CD4-positive, alpha-beta T cell treated with Interleukin-1 beta for 1 hour (primary cell): ENCODE measurements at places on chromosomes 7 and 10.
A peak's percentile ranks its signal among the peaks of the same experiment; 100 is the strongest.

- no peak for DNase-seq
Observed at GRCh38 chr7:98655611-98656010, 38.5 kb downstream of the NPTX2 start.

DNA sequence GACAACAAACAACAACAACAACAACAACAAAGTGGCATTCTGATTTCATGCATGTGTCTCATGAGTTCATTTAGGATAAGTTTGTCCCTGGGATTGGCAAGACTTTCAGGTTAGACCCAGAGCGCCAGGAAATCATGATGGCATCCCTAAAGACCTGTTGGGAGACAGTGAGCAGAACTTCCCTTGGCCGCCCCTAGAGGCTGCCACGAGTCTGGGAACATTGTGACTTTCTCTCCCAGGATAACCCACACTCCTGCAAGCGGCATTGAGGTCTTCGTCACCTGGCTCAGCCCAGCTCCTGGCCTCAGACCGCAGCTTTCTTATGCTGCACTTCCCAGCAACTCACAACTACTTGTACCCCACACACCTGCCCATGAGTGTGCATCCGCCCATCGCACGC, 80.5 kb upstream of the RNF32 start:
- DNase-seq: no peak

- peak; percentile 73 for DNase-seq
Observed at GRCh38 chr7:135274495-135275268, 41.0 kb downstream of the STRA8 start.

DNA sequence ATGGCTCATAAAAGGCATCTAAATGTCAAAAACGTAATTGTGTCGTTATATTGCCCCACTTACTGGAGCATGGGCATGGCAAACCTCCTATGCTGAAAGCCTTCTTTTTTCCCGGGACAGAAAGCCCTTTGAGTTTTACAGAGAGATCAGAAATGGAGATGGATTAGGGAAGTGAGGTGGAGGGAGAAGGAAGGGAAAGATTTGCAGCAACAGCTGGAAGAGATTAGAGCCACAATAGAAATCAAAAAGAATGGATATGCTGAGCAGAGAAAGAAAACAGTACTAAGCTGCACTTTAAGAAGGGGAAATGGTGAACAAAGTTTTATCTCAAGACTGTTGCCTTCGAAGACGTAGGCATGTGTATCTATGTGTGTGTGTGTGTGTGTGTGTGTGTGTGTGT, 97.2 kb upstream of the PCGF5 start:
- DNase-seq: no peak

DNA sequence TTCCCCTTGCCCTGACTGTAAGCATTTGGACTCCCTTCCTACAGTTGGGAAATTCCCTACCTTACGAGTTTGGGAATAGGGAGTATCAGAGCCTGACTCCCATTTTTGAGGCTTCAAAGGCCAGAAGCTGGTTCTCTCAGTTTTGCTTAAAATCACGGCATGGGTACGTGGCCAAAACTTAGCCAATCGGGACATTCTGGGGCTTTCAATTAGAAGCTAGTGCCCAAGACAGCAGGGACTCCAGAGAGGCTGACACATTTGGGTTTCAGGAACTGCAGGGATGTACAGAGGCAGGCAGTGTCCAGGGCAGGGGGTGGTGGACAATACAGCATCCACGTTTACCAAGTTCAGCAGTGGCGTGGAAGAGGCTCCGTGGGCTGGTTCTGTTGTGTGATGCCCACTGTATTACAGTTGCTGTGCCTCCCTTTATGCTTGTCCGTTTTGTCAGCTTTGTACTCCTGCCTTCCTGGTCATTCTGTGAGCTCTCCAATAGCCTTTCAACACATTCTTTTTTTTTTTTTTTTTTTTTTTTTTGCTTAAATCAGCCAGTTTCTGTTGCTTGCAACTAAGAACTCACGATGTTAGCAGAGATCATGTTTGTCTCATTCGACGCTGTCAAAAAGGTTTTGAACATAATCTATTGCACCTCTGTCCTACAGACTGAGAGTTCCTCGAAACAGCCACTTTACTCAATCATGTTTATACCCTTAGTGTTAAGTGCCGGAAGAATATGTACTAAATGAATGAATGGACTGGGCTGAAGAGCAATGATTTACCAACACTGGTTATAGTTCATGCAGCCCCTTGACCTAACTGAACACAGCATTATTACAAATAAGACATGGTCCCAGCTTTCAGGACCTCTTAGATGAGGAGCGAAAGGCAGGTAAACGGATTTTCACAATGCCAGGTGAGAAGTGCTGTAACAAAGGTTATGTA, 1.1 kb downstream of the GGCT start:
- DNase-seq: no peak

DNA sequence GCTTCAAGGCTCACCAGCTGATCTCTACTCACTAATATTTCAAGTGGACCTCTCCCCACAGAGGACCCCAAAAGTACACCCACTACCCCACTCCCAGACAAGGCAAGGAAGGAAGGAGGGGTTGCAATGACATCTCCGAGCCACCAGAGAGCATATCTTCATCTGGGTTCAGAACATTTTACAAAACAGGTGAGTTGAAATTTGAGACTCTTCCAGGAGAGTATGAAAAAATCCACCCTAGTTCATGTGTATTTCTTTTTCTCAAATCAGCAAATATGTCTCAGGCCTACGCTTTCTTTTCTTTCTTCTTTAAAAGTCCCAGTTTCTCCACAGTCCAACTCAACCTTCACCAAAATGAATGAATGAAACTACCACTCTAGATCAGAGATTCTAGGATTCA, 61.9 kb downstream of the SGMS1 start:
- DNase-seq: peak; percentile 22

DNA sequence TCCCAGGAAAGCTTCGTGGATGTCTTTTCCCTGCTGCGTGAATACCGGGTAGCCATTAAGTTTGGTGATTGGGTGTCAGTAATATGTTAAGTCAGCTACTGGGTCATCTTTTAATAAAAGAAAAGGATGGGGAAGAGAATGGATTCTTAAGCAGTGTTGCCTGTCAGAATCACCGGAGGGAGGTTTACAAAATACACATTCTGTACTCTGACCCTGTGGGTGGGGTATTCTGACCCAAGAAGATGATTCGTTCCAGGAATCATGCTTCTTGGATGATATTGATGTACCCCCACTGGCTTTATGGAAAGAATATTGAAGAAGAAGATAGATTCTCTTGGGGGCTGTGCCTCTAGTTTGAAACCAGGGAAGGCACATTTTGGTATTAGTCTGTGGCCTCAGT, 18.3 kb downstream of the SGPL1 start:
- DNase-seq: no peak

DNA sequence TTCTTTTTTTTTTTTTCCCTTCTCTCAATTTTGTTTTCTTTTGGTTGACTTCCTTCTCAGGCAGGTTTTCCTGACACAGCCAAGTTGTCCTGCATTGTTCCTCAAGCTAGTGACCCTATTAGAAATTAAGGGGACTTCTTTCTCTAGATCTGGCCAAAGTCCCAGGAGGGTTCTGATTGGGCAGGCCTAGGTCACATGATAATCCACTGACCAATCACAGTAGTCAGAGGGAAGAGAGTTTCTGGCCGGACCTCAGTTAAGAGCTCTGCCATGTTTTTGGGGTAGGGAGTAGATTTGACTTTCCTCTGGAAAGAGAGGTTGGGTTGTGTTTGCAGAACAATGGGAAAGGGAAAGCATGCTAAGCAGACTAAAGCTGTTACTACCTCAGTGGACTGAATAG, 16.2 kb downstream of the VWA2 start:
- no peak for DNase-seq

- DNase-seq: no peak
Observed at GRCh38 chr10:6124666-6125065, 35.8 kb downstream of the RBM17 start.

DNA sequence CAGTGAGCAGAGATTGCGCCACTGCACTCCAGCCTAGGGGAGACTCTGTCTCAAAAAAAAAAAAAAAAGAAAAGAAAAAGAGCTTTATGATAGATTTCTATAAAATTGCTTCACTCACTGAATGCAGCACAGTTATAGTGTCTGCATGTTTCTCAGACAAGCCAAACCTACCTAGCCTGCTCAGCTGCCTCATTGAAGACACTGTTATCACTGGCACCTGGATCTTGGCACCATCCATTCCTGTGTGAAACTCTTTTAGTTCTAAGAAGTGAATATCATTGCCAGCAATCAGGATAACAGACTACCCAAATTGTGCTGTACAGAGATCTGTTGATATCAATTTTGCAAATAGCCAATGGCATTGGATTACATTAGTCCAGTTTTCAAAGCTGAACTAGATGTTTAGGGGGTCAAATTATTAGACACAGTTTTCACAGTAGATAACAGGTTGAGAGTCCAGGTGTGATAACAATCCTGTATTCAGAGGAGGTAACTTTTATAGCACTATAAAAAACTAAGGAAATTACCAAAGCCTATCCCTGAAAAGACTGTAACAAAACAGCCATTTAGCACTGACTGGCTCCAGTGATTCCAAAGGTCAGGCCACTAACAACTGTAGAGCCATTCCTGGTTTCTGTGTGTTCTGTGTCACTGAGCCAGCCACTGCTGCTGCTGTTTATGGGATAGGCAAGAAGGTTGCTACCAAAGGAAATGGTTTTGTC, 17.1 kb downstream of the PDSS1 start:
- no peak for DNase-seq

GRCh38 chr10:98339799-98340198, 71.8 kb upstream of the LOXL4 start:
- DNase-seq: peak; percentile 53

GRCh38 chr10:79070081-79070605, 1.4 kb downstream of the ZMIZ1 start:
- no peak for DNase-seq

DNA sequence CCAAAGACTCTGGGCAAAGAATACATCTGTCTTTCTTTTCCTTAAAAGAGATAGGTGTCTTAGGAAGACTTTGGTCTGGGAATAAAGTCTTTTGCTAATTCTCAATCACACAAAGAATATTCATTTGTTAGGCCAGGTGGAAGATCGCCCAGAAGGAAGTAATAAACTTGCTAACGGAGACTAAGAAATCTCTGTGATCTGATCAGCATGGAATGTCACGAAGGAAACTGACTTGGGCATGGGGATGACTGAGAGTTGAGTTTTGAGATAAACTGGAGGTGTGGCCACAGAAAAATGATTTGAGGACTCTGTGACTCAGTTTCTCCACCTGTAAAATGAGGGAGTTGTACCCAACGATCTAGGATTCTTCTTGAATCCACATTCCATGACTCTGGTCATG, 161.1 kb upstream of the SVIL start:
- DNase-seq: no peak

GRCh38 chr7:107111196-107111595, 57.6 kb upstream of the HBP1 start:
- DNase-seq: no peak

DNA sequence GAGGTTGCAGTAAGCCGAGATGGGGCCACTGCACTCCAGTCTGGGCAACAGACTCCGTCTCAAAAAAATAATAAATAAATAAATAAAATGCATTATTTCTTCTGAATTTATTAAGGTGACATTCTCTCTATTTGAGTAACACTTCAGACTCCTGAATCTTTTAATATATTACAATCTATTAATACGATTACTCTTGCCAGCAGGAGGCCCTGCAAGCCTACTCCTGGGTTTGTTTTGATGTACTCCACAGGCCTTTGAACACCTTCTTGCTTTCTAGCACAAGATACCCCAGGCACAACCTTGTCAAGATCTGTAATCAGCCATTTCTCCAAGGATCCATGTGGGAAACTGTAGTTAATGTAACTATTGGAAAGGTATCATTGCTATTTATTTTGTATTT, 63.5 kb downstream of the COBL start:
- no peak for DNase-seq

- no peak for DNase-seq
Observed at GRCh38 chr10:133489816-133490588, 36.3 kb downstream of the SCART1 start.

GRCh38 chr7:112410092-112410491, 40.2 kb upstream of the IFRD1 start:
- DNase-seq: no peak

DNA sequence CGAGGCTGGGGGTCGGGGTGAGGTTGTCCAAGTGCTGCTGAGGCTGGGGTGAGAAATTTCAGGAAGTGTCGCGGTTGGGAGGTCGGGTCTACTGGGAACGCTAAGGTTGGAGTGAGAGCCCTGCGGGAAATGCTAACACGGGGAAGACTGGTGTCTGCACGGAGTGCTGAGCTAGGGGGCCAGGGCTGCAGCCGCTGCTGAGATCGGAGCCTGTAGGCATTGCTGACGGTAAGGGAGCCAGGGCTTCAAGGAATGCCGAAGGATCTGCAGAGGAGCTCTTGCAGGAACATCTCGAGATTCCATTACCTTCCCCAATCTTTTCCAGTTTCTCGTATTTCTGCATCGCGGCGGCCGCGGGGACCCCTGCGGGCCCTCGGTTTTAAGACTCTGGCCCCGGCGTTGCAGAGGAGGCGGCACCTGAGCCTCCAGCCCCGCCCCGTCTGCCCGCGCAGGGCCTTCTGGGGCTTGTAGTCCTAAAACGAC, at the start of gene CDK5:
CDK5 (minus strand) TSS at position 392 of the 483 bp plus-strand sequence; CDS start at position 343, 49 bp downstream.
- DNase-seq: peak; percentile 9

GRCh38 chr7:23133797-23134196, 28.2 kb downstream of the KLHL7 start:
- no peak for DNase-seq

DNA sequence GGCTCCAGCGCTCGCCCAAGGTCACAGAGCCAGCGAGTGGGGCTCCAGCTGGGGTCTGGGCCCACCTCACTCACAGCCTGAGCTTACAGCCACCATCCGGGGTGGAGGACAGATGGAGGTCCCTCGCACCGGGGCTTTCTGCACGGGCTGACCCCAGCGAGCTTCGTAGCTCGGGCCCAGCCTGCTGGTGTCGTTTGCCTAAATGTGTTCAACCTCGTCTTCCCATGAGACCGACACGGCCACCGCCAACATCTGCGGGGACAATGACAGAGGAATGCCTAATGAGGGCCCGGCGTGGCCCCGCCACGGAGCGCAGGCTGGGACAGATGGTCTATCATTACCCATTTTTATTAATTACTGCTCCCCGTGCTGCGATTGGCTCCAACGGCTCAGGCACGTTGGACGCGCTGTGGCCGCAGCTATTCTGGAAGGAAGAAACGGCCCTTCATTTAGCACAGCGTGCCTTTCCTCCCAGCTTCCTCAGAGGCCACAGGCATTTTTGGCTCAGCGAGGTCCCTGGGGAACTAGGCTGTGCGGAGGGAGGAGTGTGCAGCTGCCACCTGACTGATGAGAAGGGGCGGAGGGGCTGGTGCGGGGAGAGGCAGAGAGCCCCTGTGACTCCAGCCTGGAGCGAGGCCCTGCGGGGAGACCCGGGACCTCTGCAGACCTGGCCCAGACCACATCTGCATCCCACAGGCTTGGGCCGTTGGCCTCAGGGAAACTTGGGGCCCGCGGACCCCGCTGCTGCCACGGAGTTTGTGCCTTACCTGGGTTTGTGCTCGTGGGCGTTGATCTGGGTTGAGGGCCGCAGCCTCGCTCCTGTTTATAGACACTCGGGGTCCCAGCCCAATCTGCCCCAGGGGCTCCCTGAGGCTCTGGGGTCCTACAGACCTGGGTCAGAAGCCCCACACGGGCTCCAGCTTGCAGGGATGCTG, 22.9 kb upstream of the ELFN1 start:
- DNase-seq: no peak
